ENCODE measurements at places on chromosomes 7 and 10.

DNA sequence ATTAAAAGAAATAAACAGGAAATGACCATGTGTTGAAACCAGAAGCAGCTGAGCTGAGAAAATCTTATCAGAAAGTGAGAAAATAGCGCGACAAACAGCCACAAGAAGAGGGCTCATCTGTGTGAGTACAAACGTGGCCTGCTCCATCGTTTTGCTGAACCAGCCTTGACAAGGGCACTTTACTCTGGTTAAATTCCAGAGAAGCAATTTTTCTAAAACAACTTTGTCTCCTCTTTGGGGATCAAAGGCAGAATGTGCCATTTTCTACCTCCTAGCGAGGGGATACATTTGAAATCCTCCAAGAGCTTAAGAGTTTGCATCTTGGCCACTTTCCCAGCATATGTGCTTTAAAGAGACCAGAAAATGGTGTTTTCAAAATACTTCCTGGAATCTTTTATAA lies 51.3 kb upstream of the VIPR2 start:
- no peak for DNase-seq

GRCh38 chr7:13991791-13992595 lies 2.5 kb upstream of the ETV1 start:
- no peak for DNase-seq

GRCh38 chr10:122307669-122308416 lies 36.7 kb downstream of the BTBD16 start:
- DNase-seq = peak; percentile 94

DNA sequence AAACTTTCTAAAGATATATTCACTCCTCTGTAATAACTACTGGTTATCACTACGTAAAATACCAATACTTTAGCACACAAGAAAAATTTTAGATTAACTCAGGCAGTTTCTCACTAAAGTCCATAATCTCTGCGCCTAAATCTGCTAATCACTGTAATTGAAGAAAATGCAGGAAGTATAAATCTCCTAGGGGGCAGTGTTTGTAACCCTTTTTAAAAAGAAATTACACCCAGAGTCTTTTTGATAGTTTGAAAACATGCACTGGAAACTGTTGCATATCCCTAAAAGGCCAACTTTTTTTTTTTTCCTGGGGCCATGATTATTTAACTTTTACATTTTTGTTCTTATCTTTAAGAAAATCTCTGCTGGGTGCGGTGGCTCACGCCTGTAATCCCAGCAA lies 209.6 kb downstream of the KIAA1217 start:
- DNase-seq = no peak

- DNase-seq = no peak
Observed at GRCh38 chr7:142438235-142438922, 180.5 kb upstream of the PRSS58 start.

DNA sequence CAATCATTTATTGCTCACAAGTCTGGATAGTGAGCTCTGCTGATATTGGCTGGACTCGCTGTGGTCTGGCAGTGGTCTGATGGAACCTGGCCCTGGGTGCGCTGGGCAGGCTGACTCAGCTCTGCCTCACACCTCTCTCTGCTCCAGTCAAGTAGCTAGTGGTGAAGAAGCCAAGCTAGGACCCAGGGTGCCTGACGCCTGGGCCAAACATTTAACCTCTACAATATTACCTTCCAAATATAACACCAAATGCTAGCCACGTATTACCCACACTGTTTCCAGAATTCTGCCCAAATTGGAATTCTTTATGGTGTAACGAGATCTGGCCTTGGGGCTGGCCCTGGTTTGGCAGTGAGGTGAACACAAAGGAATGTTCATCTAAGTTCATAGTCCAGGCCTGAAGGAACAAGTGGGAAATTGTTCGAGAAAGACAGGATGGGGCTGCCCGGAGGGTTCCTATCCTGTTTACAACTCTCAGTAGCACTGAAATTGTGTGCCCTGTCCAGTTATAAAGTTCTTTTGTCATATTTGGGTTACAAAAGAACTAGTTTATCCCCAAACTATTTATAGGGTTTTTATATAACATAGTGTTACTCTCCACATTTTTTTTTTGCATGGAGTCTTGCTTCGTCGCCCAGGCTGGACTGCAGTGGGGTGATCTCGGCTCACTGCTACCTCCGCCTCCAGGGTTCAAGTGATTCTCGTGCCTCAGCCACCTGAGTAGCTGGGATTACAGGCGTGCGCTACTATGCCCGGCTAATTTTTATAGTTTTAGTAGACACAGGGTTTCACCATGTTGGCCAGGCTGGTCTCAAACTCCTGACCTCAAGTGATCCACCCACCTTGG lies 16.3 kb downstream of the OR2AE1 start:
- peak; percentile 19 for DNase-seq

- DNase-seq = no peak
Observed at GRCh38 chr10:4776234-4776638, 49.8 kb upstream of the AKR1E2 start.

DNA sequence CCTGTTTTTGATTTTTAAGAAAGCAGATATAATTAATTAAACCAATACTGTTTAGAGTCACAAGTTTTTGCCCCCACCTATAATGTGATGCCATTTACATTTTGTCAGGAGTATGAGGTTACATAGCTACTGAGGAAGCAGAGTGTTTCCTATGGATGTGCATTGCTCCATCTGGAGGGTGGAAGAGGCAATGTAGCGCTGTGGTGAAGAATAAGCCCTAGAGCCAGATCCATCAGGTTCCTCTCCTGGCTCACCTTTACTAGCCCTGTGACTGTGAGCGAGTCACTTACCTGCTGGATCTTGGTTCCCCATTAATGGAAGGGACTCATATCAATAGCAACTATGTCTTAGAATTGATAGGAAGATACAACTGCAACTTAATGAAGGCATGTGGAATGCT lies 216.0 kb downstream of the GPAM start:
- no peak for DNase-seq

GRCh38 chr7:77575187-77575586 lies 38.1 kb downstream of the PTPN12 start:
- no peak for DNase-seq

DNA sequence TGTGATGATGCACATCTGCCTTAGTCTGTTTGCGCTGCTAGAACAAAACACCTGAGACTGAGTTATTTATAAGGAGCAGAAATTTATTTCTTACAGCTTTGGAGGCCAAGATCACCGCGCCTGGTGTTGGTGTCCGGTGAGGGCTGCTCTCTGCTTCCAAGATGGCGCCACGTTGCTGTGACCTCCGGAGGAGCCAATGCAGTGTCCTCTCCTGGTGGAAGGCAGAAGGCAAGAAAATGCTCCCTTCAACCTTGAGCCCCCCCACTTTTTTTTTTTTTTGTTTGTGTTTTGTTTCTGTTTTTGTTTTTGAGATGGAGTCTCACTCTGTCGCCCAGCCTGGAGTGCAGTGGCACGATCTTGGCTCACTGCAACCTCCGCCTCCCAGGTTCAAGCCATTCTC lies 16.0 kb upstream of the ACTR3B start:
- no peak for DNase-seq

DNA sequence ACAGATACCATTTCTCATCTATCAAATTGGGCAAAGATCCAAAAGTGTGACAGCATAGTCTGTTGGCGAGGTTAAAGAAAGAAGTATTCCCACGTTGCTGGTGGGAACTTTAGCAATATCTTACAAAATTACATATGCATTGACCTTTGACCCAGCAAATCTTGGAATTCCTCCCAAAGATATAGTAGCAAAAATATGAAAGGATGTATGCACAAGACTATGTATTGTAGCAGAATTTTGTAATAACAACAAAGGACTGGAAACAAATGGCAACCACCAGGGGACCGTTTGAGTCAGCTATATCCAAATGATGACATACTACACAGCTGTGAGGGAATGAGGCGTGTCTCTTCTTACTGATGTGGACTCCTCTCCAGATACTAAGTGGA lies 50.2 kb downstream of the KCNH2 start:
- DNase-seq = no peak

DNA sequence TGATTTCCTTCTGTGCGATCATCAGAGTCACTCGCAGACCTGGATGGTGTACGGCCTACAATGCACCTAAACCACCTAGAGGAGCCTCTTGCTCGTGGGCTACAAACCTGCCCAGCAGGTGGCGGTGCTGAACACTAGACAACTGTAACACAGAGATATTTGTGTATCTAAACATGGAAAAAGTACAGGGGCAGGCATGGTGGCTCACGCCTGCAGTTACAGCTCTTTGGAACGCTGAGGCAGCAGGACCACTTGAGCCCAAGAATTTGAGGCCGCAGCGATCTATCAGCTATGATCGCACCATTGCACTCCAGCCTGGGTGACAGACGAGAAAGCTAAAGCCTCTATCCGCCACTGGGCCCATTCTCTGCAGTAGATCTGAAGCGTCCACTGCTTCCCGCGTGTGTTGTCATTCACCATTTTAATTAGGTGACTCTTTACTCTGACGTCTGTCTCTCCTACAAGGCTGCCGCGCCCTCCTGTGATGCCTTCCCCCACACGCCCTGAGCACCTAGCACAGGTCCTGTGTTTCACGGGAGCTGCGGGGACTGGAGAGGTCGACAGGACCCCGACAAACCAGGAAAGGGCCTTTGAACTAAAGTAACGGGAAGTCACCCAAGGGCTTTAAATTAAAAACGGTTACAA lies 774 bp downstream of the TUBGCP2 start:
- no peak for DNase-seq

- no peak for DNase-seq
Observed at GRCh38 chr10:61943674-61944378, 42.3 kb downstream of the ARID5B start.

DNA sequence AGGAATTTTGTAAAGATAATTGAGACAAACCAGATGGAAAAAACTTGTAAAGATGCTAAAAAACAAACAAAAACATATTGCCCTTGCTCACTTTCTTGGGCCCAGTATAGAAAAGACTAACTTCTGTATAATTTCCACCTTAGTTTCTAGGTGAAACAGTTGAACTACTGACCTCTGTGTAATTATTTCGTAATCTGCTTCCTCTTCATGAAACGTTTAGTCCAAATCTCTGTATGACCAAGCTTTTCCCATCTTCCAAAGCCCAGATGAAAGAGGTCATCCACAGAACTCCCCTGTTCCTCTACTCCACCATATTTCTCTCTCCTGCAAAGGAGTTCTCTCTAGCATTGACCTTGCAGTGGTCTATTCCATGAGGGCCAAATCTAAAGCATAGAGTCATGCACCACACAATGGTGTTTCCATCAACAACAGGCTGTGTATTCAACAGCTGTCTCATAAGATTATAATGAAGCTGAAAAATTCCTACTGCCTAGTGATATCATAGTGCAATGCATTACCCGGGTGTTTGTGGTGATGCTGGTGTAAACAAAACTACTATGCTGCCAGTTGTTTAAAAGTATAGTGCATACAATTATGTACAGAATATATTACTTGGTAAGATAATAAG lies 647.6 kb downstream of the TNS3 start:
- DNase-seq = no peak

DNA sequence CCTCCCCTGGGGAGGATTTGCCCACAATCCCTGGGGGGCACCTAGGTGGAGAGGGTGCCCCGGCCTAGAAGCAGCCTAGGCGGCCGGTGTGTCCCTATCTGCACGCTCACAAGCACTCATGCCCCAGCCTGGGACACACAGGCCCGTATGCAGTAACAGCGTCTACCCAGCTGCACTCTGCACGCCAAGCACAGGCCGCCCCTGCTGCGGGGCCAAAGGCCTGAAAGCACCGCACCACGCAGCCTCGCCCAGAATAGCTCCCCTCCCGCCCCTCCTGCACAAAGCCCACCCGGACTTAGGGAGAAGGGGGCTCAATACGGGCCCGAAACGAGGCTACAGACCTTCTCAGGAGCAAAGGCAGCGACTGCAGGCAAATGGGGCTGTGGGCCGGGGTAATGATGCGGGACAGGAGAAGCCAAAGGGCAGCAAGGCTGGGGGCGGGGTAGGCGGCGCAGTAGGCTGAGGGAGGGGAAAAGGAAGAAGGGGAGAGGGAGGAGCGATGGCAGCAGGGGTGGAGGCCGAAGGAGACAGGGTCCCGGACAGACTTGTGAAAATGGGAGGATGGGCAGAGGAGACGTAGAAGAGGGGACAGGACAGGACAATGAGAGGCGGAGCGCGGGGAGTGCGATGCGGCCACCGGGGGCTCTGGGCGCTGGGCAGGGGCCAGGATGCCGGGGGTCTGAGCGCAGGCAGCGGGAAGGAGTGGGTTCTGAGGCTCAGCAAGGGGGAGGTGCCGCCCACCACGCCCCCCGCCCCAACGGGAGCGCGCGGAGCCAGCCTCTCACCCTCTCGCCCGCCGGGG lies 544 bp downstream of the GPRIN2 start:
- DNase-seq = no peak

DNA sequence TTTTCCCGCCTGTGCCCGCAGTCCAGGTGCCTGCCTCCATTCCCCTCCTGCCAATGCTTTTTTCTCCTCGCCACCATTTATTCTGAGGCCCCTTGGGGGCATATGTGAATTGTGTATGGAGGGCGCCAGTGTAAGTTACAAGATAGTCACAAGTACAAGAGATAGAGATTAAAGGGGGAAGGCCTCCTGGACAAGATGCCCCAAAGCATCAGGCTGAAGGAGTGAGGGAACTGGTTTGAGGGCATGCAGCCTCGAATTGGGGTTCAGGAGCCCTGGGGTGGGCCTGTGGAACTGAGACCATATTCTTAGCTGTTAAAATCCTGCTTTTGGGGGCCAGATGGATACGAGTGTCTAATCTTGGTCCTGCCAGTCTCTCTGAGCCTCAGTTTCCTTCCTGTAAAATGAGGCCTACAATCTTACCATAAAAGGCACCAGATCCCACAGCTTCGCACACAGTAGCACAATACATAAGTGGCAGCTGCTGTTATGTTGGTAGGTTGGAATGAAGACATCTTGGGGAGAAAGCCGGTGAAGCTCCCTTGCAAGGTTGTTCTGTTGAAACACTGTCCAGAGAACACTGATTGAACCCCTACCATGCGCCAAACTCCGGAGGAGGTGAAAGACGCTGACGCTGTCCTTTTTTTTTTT lies 545 bp upstream of the COMTD1 start:
- DNase-seq = no peak

GRCh38 chr7:107059468-107059867 lies 15.0 kb downstream of the PRKAR2B start:
- DNase-seq = no peak

DNA sequence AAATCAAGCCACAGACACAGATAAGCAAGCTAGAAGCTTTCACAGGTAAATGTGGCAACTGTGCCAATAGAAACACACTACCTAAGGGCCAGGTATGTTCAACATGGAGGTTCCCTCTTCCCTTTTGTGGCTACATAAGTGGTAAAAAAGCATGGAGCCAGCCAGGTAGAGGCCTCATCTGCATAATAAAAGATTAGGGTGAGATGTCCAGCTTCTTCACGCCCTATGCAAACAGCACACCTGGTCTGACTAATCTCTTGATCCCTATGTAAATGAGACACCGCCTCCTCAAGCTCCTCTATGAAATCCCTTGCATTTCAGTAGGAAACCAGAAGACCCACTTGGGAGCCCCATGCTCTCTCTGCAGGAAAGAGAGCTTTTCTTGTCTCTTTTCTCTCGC lies 282.2 kb downstream of the NEBL start:
- no peak for DNase-seq

Measured in GM04504 (cell line).